ENCODE measurements at places on chromosomes 12 and 14. TPM values are rescaled to one million over a fixed set of nuclear protein-coding genes. Genes with fewer than 3 reads are reported as not detected.

The CLEC4A gene
- total RNA-seq: 0.20 TPM

The ENO2 gene
- 13.7 TPM for total RNA-seq

The POU6F1 gene
- 3.3 TPM for total RNA-seq

The SPPL3 gene
- total RNA-seq: 13.6 TPM

The PTPRO gene
- total RNA-seq: not detected

The CCDC196 gene
- not detected for total RNA-seq

The PIK3C2G gene
- not detected for total RNA-seq
